ENCODE measurements at places on chromosomes 4 and X.

- DNase-seq, result no peak
Observed at GRCh38 chr4:63211375-63211774, 1197.9 kb downstream of the TECRL start.

DNA sequence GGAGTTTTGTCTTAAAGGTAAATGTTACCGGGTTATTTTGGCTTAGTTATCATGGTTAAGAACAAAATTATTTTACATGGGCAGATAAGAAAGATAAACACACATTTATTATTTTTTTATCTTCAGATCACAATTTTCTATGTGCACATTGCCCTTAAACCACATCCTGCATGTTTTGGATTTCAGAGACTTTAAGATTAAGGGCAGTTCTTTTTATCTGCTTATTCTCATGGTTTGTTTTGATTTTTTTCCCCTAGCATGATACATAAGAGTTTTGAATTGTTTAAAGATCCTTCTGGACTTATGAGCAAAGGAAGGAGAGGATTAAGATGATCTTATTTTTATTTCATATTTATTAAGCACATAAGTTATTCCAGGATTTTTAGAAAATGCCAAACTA lies 190.1 kb upstream of the BMP3 start:
- DNase-seq, result no peak

- no peak for DNase-seq
Observed at GRCh38 chrX:17499512-17499911, 124.5 kb downstream of the NHS start.

GRCh38 chrX:46628460-46629371 lies 55.2 kb downstream of the CHST7 start:
- DNase-seq, result peak; percentile 61

GRCh38 chr4:3461515-3462291 lies 1.4 kb upstream of the DOK7 start:
- no peak for DNase-seq

DNA sequence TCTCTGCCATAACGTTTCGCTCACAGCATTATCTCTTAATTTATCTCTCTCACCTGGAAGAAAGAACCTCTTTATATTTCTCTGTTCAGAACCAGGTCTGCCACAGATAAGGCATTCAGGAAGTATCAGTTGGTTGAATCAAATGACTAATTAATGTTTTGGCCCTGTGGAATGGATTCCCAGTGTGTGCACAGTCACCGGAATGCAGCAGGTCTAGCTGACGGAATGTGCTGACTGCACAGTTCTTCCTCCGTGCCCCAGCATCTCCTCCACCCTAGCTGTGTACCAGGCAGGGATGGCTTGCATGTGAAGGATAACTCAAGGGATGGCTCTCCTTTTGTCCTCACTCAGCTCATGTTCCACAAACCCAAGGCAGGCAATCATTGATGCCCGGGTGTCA lies 141.8 kb upstream of the MSX1 start:
- DNase-seq, result no peak

- DNase-seq, result no peak
Observed at GRCh38 chr4:15525080-15525479, 55.4 kb downstream of the CC2D2A start.

- no peak for DNase-seq
Observed at GRCh38 chr4:22030307-22030706, 81.7 kb upstream of the KCNIP4 start.

GRCh38 chr4:14652522-14652921 lies 349.8 kb upstream of the CPEB2 start:
- DNase-seq, result no peak

DNA sequence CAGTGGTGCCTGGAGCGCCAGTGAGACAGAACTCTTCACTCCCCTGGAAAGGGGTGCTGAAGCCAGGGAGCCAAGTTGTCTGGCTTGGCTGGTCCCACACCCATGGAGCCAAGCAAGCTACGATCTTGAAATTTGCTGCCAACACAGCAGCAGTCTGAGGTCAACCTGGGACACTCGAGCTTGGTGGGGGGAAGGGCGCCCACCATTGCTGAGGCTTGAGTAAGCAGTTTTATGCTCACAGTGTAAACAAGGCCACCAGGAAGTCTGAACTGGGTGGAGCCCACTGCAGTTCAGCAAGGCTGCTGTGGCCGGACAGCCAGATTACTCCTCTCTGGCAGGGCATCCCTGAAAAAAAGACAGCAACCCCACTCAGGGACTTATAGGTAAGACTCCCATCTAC lies 149.5 kb downstream of the EDA2R start:
- no peak for DNase-seq

GRCh38 chr4:112170451-112170993 lies 25.3 kb downstream of the FAM241A start:
- no peak for DNase-seq

DNA sequence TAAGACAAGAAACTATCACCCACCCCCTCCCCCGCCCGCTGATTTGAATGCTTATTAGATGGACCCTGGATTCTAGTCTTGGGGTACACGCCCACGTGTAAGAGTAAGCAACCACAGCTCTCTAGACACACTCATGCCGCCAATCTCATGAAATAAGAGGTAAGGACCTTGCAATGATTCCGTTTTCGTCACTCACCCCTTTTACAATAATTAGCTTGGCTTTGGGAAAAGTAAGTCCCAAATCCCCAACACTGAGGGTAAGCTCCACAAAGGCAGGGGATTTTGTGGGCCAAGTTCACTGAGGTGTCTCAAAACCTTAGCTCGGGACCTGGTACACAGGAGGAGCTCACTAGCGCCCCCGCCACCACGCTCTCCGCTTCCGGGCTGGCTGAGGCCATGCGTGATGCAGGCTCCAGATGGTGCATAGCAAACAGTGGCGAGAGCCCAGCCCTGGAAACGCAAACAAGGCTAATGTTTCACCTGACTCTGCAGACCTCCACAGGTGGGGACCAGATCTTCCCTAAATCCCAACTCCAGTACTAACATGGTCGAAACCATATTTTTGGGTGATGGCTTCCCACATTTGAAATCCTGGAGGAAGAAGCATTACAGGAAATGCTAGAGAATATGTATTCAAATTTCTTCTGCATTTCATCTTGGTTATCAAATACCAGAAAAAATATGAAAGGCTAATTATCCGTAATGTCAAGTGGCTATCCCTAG lies 4.1 kb downstream of the PLAC8 start:
- peak; percentile 88 for DNase-seq

GRCh38 chrX:153627675-153628111 lies 19.3 kb upstream of the DUSP9 start:
- no peak for DNase-seq

- DNase-seq, result no peak
Observed at GRCh38 chr4:11549525-11549924, 120.8 kb upstream of the HS3ST1 start.

- DNase-seq, result no peak
Observed at GRCh38 chrX:152843852-152844251, 13.0 kb downstream of the NSDHL start.

DNA sequence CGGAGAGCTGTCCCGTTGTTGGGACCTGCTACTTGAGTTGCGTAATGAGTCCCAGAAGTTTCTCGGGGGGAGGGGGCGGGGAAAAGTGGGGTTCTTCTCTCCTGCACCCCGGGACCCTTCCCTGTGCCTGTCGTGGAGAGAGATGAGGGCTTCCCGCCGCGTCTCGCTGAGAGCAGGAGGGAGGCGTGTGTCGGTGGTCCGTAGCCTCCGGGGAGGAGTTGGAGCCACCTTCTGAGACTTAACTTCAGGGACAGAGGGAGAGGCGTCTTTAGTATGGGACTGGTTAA lies 698 bp downstream of the AFF1 start:
- DNase-seq, result no peak

DNA sequence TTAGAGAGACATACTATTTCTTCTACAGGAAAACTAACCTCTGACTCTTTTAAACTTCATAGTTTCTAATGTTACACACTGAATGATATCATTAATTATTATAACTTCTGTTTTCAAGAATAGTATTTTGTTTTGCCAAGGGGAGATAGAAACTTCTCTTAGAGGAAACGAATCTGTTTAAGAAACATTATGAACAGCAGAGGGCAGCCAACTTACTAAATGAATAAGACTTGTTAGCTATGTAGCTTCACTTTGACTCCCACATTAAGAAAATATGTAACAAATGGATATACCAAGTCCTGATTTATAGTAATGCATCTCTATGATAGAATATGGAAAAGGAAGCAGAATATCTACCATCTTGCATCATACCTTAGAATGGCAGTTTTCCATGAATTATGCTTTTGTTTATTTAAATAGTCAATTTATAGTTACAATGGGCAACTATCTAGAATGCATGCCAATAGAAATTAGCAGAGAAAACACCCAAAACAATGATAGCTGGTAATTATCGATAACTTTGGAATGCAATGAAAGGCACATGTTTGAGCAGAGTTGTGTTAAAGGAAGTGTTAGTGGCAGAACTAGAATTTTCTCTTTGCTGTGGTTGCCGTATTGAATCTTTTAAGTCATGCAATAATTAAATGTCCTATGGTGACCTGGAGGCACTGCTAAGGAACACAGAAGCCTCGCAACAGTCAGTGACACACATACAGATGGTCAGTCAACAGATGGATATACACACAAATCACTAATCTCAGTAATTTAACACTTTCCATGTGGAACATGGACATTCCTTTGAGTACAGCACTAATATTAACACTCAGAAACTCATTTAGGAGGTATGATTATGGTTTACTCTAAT lies 105.7 kb upstream of the PDLIM3 start:
- DNase-seq, result no peak

DNA sequence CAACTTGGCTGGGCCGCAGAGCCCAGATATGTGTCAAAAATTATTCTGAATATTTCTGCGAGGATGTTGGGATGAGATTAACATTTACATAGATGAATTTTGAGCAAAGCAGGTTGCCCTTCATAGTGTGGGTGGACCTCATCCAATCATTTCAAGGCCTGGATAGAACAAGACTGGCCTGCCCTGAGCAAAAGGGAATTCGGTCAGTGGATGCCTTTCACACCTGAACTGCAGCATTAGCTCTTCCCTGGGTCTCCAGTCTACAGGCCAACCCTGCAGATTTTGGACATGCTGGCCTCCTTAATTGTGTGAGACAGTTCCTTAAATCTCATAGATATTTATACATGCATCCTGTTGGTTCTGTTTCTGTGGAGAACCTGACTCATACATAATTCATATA lies 32.4 kb upstream of the SLC10A4 start:
- DNase-seq, result no peak

DNA sequence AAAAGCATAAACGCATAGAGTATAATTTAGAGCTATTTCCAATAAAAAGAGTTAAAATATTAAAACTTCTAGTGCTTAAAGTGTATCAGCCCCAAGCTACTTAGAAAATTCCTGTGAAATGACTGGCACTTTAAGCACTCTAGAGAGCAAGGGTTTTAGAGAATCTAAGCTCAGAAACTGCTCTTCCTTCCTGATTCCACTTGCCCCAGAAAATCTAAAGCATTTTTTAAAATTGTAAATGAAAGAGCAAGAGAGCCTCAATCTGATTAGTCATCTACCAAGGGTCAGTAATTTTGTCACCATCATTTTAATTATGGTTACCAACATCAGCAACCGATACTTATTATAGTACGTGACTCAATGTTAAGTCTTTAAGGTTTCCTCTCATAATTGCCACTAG lies 25.0 kb downstream of the CTPS2 start:
- DNase-seq, result no peak

DNA sequence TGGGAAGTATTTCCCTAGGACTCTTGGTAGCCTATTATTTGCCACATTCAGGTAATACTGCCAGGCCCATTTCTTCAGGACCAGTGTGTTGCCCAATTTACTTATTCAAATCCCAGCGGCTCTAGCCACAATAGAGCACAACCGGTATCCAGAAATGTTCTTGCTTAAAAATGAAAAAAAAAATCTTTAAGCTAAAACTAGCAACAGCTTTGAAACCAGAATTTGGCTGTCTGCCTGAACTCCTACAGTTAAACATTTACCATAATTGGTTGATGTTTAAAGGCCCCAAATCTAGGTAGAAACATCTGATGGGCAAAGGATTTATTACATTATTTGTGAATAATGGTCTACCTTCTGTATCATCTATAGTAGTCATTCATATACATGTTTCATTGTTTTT lies 930 bp upstream of the SLITRK4 start:
- DNase-seq, result no peak

DNA sequence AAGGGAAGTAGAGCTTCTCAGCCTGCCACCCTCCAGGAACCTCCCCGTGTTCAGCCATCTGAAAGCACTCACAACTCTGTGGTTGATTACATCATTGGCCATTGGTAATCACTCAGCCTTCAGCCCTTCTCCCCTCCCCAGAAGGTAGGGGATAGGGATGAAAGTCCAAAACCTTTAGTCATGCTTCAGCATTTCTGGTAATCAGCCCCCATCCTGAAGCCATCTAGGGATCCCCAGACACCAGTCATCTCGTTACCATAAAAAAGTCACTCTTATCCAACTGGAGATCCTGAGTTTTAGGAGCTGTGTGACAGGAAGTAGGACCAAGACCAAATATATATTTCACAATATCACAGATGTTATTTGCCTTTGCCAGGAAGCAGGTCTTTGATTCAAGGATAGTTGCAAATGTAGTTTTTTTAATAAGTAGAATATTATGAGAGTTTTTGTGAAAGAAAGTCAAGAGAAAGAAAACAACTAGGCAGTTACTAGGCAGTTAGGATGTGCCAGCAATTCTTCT lies 364.6 kb upstream of the NOCT start:
- no peak for DNase-seq

DNA sequence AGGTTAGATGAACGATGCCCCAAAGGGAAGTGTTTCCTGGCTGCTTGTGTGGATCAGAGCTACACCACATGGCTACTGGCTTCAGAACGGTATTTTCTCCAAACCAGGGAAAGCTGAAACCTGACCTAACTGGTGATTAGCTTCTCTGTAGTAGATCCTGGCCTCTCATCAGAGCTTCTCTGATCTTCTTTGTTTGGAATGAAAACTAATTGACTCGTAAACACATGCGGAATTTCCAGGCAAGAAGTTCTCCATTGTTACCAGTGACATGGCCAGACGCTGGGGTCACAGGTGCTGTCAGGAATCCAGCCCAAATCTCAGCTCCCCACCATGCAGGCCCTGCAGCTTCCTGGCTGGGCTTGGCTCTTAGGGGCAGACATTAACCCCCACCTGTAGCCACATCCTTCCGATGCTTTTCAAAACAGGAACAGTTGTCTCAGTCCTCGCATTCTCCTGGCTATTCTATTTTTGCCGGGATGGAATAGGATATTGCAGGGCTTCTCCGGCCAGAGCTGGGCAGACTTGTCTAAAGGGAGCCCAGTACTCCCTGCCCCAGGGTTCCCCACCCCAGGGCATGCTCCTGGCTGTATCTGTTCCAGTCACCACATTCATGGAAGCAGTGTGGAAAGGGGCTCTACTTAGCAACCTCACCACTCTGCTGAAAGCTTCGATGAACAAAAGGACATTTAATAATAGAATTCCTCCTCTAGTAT lies 305.4 kb upstream of the F9 start:
- DNase-seq, result no peak

DNA sequence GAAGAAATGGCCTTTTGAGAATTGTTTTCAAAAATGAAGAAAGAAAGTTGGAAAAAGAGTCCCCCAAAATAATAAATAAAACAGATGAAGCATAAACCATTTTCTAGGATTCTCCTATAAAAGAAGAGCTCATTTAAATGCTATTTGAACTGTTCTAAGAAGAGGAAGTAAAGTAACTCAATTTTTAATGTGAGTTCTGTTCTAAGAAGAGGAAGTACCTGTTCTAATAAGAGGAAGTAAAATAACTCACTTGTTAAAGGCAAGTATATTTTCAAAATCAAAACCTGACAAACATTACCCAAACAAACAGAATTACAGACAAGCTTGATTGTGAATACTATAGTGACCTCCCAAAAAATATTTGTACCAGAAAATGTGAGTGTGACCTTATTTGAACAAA lies 1326.3 kb downstream of the C4orf33 start:
- no peak for DNase-seq

GRCh38 chr4:151854731-151855130 lies 93.9 kb upstream of the GATB start:
- DNase-seq, result no peak

- DNase-seq, result no peak
Observed at GRCh38 chr4:184409911-184410692, 64.2 kb downstream of the IRF2 start.

All from CD4-positive, alpha-beta T cell treated with Interferon alpha-2 for 1 hour (primary cell).